Right atrium auricular region (tissue), 2 donors: ENCODE measurements at places on chromosomes 4 and X.

- DNase-seq: no peak
Measured at GRCh38 chr4:61493470-61493869, 293.3 kb downstream of the ADGRL3 start.

DNA sequence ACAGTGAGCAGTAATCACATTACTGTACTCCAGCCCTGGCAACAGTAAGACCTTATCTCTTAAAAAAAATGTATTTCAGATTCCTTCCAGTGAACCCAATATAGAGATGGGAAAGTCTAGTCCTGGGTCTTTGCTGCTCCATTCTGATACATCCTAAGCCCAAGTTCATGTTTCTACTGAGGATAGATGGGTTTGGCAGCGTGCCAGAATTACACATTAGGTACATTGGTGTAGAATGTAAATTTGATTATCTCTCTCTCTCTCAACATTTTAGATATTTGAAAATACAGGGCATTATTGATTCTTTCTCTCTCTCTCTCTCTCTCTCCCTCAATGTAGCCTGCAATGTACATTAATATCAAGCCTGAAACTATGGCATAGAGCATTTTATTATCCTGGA, 43.5 kb upstream of the ZNF330 start:
- DNase-seq: no peak

DNA sequence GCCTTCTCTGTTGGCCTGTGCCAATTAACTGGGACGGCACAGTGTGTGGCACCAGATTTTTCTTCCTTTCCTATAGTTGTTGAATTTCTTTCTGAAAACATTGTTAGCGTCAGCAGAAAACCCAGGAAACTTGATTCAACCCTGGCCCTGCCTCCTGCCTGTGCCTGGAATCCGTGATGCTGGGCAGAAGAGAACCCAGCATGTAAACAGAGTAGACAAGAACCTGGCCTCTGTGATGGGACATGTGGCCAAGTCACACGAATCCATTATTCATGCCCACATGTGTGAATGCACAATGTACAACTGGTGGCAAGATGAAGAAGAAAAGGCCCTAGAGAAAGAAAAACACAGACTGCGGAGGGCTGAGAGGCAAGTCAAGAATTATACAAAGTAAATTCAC, 111.4 kb downstream of the EFHC2 start:
- DNase-seq: no peak

DNA sequence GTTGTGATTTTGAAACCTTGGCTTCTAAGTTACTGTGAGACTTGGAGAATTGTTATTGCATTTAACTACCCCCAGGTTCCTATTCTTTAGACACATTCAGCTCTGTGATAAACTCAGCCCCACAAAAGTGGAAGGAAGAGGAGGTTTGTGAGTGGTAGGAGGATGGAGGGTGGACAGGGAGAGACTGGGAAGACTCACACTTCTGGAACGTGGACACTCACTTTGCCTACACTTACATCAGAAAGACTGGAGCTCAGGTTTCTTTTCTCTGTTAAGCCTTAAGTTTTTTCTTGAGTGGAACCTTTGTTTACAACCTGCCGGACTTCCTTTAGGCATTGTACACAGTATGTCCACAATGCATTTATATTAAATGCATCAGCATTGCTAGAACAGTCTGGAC, 99.0 kb downstream of the AREG start:
- no peak for DNase-seq

- no peak for DNase-seq
Measured at GRCh38 chr4:880684-881405, 51.3 kb downstream of the GAK start.

DNA sequence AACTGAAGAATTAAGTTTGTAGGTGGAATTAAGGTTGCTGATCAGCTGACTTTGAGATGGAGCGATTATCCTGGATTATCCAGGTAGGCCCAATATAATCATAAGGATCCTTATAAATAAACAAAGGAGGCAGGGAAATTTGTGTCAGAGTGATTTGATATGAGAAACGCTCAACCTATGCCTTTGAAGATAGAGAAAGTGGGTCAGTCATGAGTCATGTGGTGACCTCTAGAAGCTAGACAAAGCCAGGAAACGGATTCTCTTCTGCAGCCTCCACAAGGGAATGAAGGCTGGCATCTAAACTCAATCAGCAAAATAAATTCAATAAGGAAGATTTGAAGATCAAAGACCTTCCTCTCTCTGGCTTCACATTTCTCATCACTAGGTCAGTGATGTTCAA, 41.5 kb upstream of the SMIM10 start:
- no peak for DNase-seq

DNA sequence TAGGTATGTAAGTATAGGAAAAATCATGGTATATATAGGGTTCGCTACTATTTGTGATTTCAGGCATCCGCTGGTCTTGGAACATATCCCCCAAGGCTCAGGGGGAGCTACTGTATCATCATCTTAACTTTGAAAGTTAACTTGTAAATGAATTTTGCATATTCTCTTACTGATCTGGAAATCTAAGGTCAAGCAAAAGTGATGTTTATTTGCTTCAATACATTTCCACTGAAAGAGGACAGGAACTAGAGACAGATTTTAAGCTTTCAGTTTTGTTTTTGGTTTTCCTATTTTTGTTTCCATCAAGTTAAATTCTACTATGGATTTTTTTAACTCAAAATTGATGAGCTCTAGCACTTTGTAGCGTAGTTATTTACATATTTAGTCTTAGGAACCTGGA, 56.2 kb downstream of the NAF1 start:
- no peak for DNase-seq

DNA sequence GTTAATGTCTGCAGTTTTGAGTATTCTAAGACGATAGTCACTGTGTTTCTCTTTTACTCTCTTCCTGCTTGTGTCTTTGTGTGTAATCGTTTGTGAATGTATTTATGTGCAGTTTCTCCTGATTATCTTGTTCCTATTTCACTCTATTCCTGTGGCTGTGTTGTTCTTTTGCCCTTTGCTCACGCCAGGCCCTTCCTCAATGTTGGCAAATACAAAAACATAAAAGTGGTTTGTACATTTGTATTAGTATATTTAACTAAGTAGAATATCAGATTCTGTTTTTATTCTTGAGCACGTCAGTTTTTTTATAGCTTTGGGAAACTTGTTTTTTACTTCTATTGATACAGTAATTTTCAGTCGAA, 107.6 kb upstream of the BMPR1B start:
- DNase-seq: no peak

DNA sequence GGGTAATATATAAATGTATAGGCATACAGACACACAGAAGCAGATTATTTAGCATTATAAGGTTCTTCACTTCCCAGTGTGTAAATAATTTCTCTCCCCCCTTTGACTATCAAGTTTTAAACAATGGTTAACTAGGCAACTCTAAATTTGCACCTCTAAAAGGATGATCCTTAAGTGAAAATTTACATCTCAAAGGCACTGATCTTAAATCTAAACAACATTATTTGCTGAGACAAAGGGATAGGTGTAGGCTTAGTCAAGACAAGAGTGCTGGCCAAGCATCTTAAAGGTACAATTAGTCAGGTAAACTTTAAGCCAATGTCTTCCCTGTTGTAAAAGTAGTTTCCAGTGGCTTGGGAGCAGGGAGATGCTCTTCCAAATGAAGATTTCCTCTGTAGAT, 33.0 kb downstream of the NLRP2B start:
- DNase-seq: no peak

DNA sequence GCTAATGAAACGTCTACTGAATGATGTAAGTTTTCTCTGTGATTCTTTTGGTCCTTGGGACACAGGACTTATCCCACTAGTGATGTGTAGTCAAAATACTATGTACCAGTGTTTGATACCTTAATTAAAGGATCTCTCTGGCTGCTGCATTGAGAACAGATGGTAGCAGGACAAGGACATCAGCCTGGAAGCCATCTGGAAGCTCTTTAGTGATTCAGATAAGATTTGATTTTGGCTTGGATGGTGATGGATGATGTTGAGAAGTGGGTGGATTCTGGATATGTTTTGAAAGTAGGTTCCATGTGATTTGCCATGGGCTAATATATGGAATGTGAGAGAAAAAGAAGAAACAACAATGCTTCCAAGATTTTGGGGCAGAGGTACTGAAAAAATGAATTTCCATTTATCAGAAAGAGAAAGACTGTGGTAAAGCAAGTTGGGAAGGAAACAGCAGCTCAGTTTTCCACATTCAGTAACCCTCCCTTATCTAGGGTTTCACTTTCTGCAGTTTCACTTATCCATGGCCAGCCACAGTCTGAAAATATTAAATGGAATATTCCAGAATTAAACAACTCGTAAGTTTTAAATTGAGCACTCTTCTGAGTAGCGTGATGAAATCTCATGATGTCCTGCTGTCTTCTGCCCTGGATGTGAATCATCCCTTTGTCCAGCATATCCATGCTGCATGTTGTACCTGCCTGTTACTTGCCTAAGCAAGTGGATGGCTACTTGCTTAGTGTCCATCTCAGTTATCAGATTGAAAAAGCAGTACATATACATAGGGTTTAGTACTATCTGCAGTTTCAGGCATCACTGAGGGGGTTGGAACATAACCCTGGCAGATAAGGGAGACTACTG, 15.6 kb downstream of the CD38 start:
- DNase-seq: no peak

- DNase-seq: no peak
Measured at GRCh38 chrX:136941396-136942337, 61.1 kb upstream of the RBMX start.
